Stimulated activated CD8-positive, alpha-beta memory T cell treated with anti-CD3 and anti-CD28 coated beads, Interleukin-7, amount 100 ng/mL, for 1 hour (primary cell): ENCODE measurements at places on chromosomes 11 and 22.

DNA sequence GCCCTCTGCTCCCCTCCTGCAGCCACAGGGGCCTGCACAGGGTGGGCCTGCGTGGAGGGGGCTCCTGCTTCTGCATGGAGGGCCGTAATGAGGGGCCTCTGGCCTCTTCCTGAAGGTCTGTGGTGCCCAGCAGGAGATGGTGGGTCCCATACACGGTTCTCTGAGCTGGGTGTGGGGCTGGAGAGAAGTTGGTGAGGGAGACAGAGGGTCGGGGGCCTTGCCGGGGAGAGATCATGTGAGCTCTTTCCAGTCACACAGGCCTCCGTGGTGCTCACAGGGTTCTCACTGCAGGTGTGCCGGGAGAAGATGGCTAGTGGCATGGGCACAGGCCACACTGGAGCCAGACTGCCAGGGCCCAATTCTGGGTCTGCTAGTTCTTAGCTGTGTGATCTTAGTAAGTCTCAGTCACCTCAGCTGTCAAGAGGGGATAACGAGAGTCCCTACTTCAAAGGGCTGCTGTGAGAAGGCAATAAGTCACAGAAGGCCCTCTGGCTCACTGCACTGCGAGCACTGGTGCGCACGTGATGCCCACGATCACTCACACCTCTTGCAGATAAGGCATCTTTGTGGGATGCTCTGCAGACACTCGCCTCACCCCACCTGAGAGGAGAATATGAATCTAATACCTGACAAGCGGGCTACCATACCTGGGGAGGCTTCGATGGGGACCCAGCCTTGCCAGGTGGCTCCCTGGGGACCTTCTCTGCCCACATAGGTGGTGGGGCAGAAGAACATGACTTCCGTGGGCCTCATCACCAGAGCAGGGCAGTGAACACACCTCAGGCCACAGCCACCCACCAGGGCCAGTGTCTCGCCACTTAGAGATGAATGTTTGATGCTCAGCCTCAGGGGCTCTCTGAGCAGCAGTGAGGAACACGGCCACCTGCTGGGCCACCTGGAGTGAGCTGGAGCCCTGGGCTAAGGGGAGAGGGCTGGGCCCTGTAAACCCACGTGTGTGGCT lies 14.5 kb downstream of the KCNC1 start:
- no peak for DNase-seq

- no peak for DNase-seq
Measured at GRCh38 chr11:110251836-110252235, 44.6 kb downstream of the RDX start.

GRCh38 chr22:20887375-20887774 lies 28.6 kb downstream of the SNAP29 start:
- DNase-seq: no peak

DNA sequence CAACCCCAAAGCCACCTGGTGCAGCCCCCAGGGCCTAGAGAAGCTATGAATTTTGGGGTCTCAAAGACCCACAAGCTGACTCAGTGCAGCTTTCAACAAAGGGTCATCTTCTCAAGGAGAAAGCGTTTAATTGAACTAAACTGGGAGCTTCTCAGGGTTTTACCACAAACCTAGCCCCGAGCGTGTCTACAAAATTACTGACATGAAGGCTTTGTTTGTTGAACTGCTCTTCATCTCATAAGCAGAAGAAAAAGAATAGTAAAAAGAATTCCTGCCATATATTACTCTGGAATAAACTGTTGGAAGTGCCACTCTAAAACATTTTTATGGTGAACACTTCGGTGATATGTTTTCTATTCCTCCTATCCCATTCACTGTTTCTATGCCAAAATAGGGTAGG lies 50.8 kb upstream of the INCENP start:
- no peak for DNase-seq

- DNase-seq: no peak
Measured at GRCh38 chr22:42078469-42079318, 806 bp upstream of the SMDT1 start.

DNA sequence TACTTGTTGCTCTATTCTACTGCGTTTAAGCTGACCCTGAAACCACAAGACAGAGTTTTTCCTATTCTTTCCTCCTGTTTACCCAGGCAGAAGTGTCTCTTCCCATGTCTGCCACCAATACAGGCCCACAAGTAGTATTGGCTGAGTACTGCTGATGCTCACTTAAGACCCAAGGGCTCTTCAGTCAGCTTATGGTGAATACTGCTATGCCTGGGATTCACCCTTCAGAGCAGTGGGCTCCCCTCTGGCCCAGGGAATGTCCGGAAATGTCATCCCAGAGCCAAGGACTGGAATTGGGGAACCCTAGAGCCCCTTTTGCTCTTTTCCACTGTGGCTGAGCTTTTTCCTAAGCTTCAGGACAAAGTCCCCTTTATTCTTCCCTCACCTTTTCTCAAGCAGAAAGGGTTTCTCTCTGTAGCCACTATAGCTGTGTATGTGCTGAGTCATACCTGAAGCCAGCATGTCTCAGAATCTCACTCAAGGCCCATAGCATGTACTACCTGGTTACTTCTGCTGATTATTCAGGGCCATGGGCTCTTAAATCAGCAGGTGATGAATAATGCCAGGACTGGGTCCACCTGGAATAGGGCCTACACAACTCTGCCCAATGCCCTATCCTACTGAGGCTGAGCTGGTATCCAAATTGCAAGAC lies 745.8 kb upstream of the ANO5 start:
- no peak for DNase-seq

- no peak for DNase-seq
Measured at GRCh38 chr22:36344106-36344827, 43.5 kb downstream of the MYH9 start.

DNA sequence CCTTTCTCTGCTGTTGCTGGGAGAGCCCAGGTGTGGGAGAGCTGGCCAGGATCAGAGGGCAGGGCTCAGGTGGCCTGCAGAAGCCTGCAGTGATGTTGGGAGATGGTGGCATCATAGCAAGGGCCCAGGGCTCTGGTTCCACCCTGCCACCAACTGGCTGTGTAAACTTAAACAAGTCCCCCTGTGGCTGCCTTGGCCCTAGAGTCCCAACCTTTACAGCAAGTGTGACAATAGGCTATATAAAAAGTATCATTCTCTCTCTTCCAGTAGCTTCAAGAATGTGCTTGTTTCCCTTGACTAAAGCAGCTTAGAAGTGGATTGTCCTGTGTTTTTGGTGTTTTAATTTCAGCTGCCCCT lies 201.8 kb upstream of the E2F8 start:
- DNase-seq: no peak
